ENCODE measurements at places on chromosomes 6 and 20. TPM values are rescaled to one million over a fixed set of nuclear protein-coding genes. Genes with fewer than 3 reads are reported as not detected.

MATN4 gene
- polyA plus RNA-seq = not detected

THBD gene
- 2.2 TPM for polyA plus RNA-seq

POLH gene
- polyA plus RNA-seq = 8.8 TPM

OVOL2 gene
- polyA plus RNA-seq = 12.7 TPM

FAM83D gene
- 11.6 TPM for polyA plus RNA-seq

SLC12A5 gene
- polyA plus RNA-seq = 2.1 TPM

NOL4L gene
- 16.0 TPM for polyA plus RNA-seq

ERVFRD-1 gene
- polyA plus RNA-seq = not detected

TBXT gene
- not detected for polyA plus RNA-seq

MOXD1 gene
- 1.9 TPM for polyA plus RNA-seq

ELOVL4 gene
- polyA plus RNA-seq = 1.7 TPM

MEI4 gene
- not detected for polyA plus RNA-seq

ANKRD6 gene
- polyA plus RNA-seq = 7.9 TPM

GCNT2 gene
- polyA plus RNA-seq = 6.9 TPM

MYT1 gene
- polyA plus RNA-seq = not detected

STX11 gene
- 3.2 TPM for polyA plus RNA-seq

C20orf144 gene
- polyA plus RNA-seq = 0.07 TPM

KCNG1 gene
- 1.8 TPM for polyA plus RNA-seq

NCR2 gene
- polyA plus RNA-seq = not detected
